LHCN-M2 (cell line): ENCODE measurements at places on chromosomes 2 and 18. TPM values are rescaled to one million over a fixed set of nuclear protein-coding genes. Genes with fewer than 3 reads are reported as not detected.

Gene ZBTB7C
- 0.06 and 0.17 TPM in 2 replicates for total RNA-seq

DNA sequence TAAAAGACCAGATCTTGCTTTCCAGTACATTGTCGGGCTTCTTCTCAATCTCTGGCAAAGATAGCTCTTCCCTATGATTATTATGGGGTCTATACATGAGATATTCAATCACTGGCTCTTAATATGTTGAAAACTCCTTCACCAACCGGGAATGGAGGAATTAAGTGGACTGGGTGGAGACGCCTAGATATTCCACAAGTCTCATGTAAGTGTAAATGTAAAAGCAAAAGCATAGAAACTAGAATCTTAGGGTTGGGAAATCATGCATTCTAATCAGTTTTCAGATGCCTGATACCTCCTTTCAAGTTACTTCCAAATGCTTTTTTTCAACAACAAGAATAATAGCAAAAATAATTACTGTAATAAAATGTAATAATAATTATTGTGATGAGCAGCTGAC lies 38.0 kb downstream of the DPP4 start:
- DNase-seq: no peak

DNA sequence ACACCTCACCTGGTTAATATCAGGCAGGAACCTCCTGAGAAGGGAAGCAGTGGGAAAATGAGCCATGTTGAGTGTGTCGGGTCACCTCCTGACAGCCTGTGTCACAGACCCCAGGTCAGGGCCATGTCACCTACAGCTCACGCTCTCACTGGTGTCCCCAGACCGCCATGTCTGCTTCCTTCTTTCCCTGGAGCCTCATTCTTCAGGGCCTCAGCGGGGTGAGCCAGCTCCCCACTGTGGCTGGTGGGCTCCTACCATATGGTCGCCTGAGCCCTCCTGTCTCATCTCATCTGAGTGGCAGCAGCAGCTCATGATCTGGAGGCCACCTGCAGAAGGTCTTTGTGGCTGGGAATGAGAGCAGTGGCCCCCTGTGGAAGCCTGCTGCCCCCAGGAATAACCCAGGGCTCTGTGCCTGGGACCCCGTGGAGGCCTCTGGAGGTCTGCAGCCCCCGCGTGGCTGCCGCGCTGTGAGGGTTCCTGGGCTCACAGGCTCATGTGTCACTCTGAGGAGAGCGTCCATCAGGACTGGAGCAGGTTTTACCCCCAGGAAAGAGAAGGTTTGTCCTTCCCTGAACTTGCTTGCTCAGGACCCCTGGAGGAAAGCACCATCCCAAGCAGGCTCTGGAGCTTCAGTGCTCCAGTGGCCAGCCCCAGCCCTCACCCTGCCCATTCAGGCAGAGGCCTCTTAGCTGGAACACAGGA lies 56.4 kb downstream of the FAM168B start:
- no peak for DNase-seq

Gene TRIM54
- total RNA-seq: 0.11 TPM in 1 of 2 replicates, not detected in the other

- DNase-seq: peak; percentile 51
These were observed 3.3 kb downstream of the SLC8A1 start for GRCh38 chr2:40448476-40449079.

Gene TRPM8
- total RNA-seq: 0.80 and 0.90 TPM in 2 replicates

DNA sequence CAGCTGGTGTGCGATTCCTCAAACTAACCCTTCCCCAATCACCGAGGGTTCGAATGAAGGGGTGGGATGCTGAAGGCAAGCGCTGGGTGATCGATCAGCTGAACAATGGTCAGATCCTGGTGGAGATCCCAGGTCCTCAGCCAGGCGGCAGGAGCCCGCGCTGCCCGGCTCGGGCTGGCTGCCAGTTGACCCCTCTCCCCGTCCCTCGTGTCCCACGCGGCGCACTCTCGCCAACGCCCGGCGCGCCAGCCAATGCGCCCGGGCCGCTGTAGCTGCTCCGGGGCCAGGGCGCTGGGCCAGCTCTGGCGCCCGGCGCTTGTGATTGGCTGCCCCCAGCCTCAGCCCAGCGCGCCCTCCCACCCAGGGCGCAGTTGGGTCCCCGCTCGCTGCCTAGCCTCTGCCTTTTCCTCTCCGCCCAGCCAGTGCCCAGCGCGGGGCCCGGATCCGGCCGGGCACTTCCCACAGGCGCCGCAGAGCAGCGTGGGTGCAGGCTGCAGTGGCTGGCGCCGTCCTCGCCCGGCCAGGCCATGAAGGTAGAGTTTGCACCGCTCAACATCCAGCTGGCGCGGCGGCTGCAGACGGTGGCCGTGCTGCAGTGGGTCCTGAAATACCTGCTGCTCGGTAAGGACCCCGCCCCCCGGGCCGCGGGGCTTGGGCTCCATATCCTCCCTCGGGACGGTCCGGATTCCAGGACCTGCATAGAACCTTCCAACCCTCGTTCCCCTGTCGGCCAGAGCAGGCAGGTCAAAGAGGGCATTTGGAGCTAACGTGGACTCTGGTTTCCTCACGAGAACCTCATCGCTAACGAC lies at the start of gene MOGAT1:
Gene MOGAT1 (plus strand): TSS at position 400 of the 809 bp plus-strand sequence. CDS start 128 bp downstream, at position 528.
- DNase-seq: no peak

Gene LDLRAD4
- 0.58 TPM in 1 of 2 replicates, not detected in the other for total RNA-seq

DNA sequence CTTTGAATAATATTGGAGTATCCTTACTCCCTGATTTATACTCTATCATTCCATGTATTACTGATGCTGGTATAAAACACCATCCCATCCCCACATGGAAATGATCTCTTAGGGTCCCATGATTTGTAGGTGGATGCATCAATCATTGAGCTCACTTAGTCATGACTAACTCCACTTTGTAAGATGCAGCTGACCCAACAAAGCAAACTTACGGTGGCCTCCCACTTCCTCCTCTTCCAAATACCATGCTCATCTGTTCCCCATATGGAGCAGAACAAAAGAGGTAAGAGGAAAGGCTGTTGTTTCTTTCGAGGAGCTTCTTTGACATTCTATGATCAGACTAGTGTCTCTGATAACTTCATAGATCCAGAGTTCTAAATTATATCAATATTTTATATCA lies 640.2 kb upstream of the SLC39A10 start:
- DNase-seq: peak; percentile 31

Gene ALK
- total RNA-seq: 0.06 TPM in 1 of 2 replicates, not detected in the other

GRCh38 chr2:219309278-219309677 lies at the start of gene PTPRN:
Gene PTPRN, minus strand, starts transcription at chr2:219309401. Its CDS starts 69 bp downstream, at chr2:219309332.
- DNase-seq: no peak

- no peak for DNase-seq
These were observed 48.9 kb downstream of the PLEKHA3 start for GRCh38 chr2:178529194-178529593.

Gene GAL3ST2
- total RNA-seq: not detected in 2 replicates

Gene SERPINB2
- 0.80 and 1.0 TPM in 2 replicates for total RNA-seq

DNA sequence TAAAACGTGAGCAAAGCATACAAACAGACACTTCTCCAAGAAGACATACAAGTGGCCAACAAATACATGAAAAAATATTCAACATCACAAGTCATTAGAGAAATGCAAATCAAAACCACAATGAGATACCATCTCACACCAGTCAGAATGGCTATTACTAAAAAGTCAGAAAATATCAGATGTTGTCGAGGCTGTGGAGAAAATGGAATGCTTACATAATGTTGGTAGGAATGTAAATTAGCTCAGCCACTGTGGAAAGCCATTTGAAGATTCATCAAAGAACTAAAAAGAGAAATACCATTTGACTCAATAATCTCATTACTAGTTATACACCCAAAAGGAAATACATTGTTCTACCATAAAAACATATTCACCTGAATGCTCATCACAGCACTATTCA lies 825.7 kb downstream of the SUCLG1 start:
- no peak for DNase-seq

GRCh38 chr2:206846981-206847834 lies 81.8 kb downstream of the FASTKD2 start:
- DNase-seq: no peak

- no peak for DNase-seq
These were observed 87.8 kb upstream of the BCL2L11 start for GRCh38 chr2:111032721-111033429.

Gene CD302
- 6.3 and 9.0 TPM in 2 replicates for total RNA-seq

- peak; percentile 12 for DNase-seq
These were observed 6.9 kb downstream of the DCTN1 start for GRCh38 chr2:74373221-74373676.

GRCh38 chr2:49943944-49944778 lies 789.8 kb upstream of the FSHR start:
- DNase-seq: no peak

Gene ABCG8
- not detected in 2 replicates for total RNA-seq

- DNase-seq: peak; percentile 99
These were observed 108.7 kb downstream of the MAP3K20 start for GRCh38 chr2:173184031-173185004.

Gene KLHL41
- 32.3 and 91.1 TPM in 2 replicates for total RNA-seq

- DNase-seq: peak; percentile 65
These were observed 2.1 kb downstream of the MARCHF7 start for GRCh38 chr2:159714247-159714930.

DNA sequence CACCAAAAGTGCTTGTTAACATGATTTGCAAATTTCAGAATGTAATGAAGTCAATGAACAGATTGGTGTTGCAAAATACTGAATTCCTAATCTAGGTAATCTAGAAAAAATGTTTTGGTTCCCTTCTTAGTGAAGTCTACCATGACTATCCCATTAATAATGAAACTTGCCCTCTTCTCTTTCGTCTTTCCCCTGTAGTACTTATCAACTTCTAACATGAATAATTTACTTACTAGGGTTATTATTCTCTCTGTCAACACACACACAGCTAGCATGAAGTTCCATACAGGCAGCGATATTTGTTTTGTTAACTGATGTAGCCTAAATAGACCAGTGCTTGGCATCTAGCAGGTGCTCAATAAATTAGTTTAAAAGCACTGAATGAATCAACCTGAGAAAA lies 160.2 kb downstream of the NCK2 start:
- DNase-seq: no peak

- DNase-seq: no peak
These were observed 40.4 kb upstream of the NFU1 start for GRCh38 chr2:69477627-69478026.

DNA sequence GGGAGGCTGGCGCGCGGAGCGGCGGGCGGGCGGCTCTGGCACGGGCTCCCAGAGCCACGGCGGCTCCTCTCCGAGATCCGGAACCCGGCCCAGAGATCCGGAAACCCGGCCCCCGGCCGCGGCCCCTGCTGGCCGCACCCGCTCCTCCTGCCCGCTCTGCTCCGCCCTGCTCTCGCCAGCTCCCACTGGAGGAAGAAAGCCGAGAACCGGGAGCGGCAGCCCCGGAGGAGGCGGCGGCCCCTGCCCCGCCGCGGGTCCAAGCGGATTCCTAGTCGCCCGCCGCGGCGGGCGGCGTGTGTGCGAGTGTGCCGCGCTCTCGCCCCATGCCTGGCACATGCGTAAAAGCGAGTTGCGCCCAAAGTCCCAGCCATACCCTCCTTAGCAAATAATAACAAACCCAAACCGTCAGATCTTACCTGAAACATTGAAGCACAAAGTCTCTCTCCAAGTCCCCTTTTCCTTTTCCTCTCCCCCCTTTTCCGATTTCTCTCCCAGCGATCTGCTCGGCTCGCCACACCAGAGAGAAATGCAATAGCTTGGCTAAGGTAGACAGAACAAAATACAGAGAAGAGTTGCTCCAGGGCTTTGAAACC lies 108.7 kb upstream of the KCTD1 start:
- DNase-seq: peak; percentile 50

DNA sequence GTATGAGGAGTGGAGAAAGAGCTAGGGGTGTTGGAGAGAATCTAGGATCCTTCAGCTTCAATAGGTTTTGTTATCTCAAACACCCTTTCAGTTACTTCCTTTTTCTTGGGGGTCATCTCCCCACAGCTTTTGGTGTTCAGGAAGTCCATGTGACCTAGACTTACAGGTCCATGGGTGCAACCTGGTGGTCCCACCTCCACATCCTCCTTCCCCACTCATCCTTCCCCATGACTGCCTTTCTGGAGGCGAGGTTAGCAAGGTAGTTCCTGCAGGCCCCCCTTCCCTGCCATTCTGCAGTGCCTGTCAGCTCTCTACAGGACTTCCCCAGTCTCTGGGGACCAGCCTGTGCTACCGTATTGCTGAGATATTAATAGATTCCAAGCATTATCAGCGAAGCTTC lies 107.6 kb downstream of the TMEM17 start:
- DNase-seq: no peak

Gene EPB41L3
- total RNA-seq: under 0.01 TPM in 1 of 2 replicates, not detected in the other

DNA sequence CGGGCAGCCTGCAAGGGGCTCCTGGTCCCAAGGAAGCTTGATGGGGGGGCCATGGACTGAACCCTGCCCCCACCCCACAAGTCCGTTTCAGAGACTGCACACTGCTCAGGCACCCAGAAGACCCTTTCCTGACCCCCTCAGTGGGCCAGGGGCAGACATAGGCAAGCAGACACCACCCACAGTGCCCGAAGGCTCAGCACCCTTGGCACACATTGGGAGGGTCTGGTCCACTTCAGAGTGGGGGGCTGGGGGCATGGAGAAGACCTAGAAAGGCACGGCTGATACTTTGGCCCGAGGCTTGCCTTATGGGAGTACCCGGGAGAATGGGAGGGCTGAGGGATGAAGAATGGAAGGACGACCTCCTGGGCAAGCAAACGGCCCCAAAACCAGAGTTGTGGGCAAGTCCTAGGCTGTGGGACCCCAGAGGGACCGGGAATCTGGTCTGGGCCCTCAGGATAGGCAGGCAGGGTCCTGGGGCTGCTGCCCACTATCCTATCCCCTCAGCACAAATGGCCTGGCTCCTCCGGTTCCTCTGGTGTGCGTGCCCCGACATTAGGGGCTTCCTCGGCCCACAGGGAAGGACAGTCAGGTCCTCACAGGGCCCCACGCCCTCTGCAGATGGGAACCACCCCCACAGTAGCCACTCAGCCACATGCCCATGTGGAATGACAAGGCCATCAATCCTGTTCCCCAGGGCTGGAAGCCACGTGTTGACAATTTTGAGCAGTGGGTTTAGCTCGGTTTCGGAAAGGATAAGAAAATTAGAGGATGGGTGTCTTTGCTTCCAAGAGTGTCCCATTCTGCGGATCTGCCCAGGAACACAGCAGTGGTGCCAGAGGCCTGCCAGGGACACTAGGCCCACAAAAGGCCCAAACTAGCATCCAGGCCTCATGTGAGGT lies 15.0 kb upstream of the GPC1 start:
- DNase-seq: no peak

GRCh38 chr2:124478761-124479160 lies 453.7 kb downstream of the CNTNAP5 start:
- no peak for DNase-seq

DNA sequence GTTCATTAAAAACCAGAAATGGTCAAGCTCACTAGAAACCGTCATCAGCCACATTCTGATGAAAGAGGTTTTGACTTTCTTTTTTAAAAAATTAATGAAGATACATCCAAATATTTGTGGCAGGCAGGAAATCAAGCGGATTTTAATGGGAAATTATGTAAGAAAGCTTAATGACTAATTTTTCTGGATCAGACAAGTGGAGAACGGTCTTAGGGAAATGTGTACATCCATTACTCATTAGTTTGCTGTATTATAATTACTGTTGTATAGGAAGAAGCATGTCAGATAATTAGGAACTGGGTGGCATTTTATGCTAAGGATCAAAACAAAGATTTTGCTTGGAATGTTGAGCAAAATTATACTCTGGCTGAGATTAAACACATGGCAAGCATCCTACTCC lies 39.4 kb downstream of the AGAP1 start:
- DNase-seq: no peak

DNA sequence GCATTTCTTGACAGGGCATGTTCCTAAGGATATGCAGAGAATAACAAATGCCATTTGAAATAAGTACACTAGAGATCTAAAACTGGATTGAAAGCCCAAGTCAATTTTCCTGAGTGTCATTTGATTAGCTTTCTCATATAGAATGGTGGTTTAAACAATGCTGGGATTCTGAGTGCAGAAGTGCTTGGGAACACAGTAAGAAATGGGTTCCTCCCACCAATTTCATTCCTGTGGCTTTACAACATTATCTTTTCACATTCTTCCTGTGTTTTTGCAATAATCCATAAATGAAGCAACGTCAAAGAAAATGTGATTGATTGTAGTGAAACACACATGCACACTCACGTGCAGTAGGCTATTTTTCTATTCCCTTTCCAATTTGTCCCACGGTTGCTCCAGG lies 1858.4 kb upstream of the PIK3C3 start:
- DNase-seq: no peak
